Heart left ventricle (tissue), 16 donors: ENCODE measurements at places on chromosomes 7 and 10. TPM values are rescaled to one million over a fixed set of nuclear protein-coding genes. Genes with fewer than 3 reads are reported as not detected.

DNA sequence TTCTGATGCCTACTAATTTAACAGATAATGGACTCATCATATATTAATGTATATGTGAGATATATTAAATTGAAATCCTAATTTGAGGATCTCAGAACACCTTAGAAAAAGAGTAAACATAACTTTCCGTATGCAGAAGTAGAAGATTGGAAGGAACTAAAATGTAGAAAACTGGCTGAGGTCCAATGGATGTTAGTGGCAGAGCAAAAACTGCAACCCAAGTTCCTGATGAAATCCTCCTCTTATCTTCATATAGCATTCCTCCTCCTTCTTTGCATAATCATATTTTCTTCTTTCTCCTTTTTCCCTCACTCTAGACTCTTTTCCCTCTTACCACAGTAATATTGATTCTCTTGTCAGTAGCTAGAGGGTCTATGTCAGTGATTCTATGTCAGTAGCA, 6.0 kb downstream of the INA start:
- no peak overlapping the region for H3K4me3 ChIP-seq
- peaks cover 75% of the 10 kb centered on the region for H3K27me3 ChIP-seq
- H3K27ac ChIP-seq = no peak overlapping the region

The PIK3CG gene
- total RNA-seq = 1.5 TPM

DNA sequence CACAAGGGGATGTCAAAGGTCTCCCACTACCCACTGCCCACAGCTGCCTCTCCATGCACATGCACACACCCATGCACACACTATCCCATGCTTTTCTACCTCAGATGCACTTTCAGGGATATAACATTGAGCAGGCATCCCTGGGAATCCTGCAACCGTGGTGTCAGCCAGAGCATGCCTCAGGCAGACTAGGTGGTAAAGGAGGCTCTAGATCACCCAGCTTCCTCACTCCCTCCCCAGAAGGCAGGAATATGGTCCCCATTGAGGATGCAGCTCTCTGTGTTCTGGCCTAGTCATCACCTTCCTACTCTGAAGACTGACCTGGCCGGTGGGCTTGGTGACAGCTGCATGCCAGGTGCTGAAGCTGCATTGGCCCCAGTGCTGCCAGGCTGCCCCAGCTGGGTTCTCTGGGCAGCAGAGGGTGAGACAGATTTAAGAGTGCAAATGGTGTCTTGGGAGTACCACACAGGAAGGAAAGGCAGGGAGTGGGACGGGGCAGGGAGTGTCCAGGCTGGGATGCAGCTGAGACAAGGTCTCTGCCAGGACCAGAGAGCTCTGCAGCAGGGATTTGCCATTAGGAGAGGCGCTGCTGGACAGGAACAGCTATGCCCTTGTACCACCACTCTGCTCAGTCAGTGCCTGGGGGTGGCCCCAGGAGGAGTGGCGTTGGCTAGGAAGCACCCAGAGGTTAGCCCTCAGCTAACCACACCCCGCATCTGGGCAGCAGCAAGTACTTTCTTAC, 53.4 kb upstream of the GDF10 start:
- DNase-seq = no peak
- H3K4me3 ChIP-seq = no peak overlapping the region
- H3K27ac ChIP-seq = no peak overlapping the region
- H3K36me3 ChIP-seq = no peaks in the 10 kb centered on the region
- no peaks in the 10 kb centered on the region for H3K4me1 ChIP-seq

DNA sequence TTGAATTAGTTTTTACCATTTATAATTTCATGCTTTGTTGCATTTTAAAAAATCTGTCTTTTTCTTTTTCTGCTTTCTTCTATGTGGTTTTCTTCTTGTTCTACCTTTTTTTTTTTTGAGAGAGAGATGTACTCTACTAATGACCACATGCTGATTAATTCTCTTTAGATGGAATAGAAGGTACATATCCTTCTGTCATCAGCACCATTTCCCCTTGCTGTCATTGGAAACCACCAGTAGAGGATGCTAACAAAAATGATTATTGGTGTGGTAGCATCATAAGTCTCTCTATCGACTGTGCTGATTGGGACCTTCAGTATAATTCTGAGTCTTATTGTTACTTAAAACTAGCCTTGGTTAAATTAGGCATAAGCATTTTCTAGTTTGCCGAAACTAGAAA, 3.6 kb downstream of the ZEB1 start:
- no peak for DNase-seq
- no peak overlapping the region for H3K27ac ChIP-seq
- H3K27me3 ChIP-seq = no peaks in the 10 kb centered on the region
- peaks cover 16% of the 10 kb centered on the region for H3K4me1 ChIP-seq

The ASZ1 gene
- not detected for total RNA-seq

GRCh38 chr7:48110868-48111267, 21.8 kb downstream of the UPP1 start:
- H3K27ac ChIP-seq = no peak overlapping the region
- no peaks in the 10 kb centered on the region for H3K27me3 ChIP-seq
- no peak overlapping the region for H3K4me3 ChIP-seq
